ENCODE measurements at places on chromosomes 12 and 14. TPM values are rescaled to one million over a fixed set of nuclear protein-coding genes. Genes with fewer than 3 reads are reported as not detected.

Gene PLCZ1
- total RNA-seq, result not detected

Gene SIX6
- not detected for total RNA-seq

Gene OTX2
- total RNA-seq, result not detected

Gene ABCC9
- total RNA-seq, result 9.9 TPM

Gene GZMB
- not detected for total RNA-seq

Gene CCDC177
- not detected for total RNA-seq

Gene CLEC1B
- not detected for total RNA-seq

Gene OASL
- total RNA-seq, result 1.2 TPM

Gene CSRP2
- total RNA-seq, result 36.7 TPM

Gene ARMH4
- 6.3 TPM for total RNA-seq

Gene FAM90A1
- total RNA-seq, result 0.33 TPM

Gene CDKN1B
- total RNA-seq, result 50.9 TPM

Gene SMIM41
- total RNA-seq, result 2.0 TPM

Gene CLEC2B
- 15.7 TPM for total RNA-seq

Gene SYNDIG1L
- not detected for total RNA-seq
